Pons (tissue), 1 donor: ENCODE measurements at places on chromosomes 6 and 20.
A peak's percentile ranks its signal among the peaks of the same experiment; 100 is the strongest.

DNA sequence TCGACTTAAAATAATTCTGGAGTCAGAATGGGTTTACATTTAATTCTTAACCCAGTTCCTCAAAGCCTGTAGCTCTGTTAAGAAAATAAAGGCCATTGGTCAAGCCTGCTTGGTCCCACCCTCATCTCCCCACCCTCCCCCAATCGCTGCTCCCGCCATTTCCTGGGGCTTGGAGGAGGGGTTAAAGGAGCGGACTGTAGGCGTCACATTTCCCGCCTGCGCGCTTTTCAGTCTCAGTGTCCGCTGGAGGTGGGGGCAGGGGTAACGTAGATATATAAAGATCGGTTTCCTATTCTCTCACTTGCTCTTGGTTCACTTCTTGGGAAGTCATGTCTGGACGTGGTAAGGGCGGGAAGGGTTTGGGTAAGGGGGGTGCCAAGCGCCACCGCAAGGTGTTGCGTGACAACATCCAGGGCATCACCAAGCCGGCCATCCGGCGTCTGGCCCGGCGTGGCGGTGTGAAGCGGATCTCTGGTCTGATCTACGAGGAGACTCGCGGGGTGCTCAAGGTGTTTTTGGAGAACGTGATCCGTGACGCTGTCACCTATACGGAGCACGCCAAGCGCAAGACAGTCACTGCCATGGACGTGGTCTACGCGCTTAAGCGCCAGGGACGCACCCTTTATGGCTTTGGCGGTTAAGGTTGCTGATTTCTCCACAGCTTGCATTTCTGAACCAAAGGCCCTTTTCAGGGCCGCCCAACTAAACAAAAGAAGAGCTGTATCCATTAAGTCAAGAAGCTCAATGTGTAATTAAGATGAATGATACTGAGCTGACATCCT lies 58.9 kb downstream of the TRIM38 start:
- peak; percentile 97 for DNase-seq

GRCh38 chr6:119463081-119463626 lies 113.6 kb upstream of the MAN1A1 start:
- no peak for DNase-seq

GRCh38 chr20:51837876-51838420 lies 35.6 kb upstream of the SALL4 start:
- DNase-seq, result no peak

- no peak for DNase-seq
These were observed 157.3 kb downstream of the TBXT start for GRCh38 chr6:166010136-166010960.

- DNase-seq, result no peak
These were observed 367.2 kb downstream of the HTR1B start for GRCh38 chr6:77095936-77096627.

DNA sequence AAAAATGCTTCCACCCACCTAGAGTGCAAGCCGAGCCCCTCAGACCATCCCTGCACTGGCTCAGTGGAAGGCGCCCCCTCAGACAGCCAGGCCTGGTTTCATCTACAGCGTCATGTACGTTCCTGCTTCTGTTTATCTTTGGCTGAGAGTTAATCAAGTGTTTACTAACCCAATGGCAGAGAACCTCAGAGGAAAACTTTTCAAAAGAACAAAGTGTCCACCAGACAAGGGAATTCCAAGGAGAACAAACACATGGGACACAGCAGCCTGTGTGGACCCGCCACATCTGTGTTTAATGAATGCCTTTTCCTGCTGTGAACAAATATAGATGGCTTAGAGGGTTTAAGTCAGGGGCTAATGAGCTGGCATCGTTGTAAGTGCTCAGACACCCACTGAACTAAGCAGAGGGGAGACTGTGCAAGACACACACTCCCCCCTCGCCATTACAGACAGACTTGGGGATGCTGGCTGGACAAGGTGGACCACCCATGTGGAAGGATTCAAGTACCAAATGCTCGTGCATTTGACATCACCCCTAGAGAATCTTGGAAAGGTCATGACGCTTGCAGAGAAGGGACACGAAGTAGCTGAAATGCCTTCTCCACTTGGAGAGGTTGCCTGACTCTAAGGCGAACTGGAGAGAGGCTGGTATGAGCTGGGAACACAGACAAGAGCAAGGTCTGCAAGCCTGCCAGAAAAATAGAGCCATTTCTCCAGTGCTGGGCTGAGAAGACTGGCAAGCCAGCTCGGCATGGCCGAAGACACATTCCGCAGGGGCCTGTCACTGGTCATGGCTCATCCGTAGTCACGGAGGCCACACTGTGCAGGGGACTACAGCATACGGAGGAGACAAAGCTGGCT lies 53.5 kb upstream of the NXT1 start:
- DNase-seq, result no peak

DNA sequence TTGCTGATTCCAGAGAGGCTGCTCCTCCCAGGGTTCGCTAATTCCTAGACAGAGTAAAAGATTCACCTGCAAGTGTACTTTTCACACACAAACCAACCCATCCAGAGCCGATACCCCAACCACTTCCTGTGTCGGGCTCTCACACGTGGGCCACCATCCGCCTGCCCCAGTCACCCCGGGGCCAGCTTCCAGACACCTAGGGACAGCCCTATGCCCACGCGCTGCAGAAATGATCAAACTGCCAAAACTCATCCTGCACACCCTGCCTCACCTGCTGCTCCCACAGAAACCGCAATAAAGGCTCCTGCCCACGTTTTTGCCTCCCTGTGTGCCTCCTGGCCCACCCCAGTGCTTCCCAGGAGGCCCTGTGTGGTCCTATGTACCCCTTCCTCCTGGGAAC lies 59.5 kb downstream of the PSMG4 start:
- DNase-seq, result no peak

DNA sequence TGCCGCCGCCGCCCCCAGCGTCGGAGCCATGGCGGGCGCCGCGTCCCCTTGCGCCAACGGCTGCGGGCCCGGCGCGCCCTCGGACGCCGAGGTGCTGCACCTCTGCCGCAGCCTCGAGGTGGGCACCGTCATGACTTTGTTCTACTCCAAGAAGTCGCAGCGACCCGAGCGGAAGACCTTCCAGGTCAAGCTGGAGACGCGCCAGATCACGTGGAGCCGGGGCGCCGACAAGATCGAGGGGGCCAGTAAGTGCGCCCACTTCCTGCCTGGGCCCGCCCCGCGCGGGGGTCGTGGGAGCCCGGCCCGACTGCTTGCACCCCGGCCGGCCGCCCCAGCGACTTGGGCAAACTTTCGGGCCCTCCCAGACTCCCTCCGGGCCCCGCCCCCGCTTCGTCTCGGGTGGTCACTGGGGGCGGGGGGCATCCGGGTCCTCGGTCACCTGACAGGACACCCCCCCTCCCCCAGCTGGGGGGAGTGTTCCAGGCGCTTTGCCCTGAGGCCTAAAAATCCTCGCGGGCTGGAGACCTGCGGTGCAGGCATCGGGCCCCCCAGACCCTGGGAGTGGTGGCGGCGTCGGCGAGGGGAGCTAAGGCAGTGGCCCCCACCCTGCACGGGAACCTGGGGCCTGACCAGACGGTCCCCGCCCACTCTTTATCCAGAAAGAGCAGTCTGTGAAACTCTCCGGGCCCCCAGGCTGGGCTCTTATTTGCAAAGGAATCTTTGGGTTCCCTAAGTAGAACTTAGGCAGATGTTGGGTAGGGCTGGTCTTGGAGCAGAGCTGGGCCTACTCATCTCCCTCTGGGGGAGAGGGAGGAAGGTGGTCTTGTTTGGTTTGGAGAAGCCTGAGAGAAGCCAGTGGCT lies 501 bp downstream of the PLCG1 start:
- DNase-seq, result peak; percentile 46

GRCh38 chr6:157558487-157559200 lies 177.7 kb downstream of the ZDHHC14 start:
- DNase-seq, result peak; percentile 70

GRCh38 chr6:74128536-74128935 lies 432.5 kb downstream of the CD109 start:
- no peak for DNase-seq

DNA sequence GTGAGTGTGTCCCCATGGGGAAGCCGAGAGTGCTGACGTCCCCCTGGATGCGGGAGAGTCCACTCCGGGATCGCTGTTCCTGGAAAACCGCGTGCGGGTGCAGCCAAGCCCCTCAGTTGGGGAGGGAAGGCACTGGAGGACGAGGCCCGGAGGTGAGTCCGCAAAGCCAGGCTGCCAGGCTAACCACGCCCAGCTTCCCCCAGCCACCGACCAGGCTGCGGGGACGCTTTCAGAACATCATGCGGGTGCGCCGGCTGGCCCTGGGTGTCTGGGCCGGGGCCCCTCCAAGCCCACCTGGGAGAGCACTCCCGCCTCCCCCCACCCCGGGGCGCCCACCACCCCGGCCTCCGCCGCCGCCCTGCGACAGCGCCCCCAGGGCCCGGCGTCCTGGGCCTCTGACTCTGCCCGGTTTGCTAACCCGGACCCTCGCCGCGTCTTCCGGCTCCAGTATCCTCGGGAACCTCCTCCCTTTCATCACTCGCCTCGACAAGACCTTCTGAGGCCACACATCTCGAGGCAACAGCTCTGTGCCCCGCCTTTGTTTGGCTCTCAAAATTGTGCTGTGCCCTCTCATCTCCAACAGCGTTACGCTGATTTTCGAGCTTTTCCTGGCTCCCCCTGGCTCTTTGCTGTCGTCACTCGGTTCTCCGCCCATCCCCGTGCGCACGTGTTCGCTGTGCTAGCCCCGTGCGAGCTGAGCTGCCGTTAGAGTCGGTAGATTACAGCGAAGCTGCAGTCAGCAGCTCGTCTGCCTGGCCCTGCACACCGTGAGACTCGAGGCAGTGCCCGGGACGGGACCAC lies 47.1 kb upstream of the ENTPD6 start:
- DNase-seq, result no peak

DNA sequence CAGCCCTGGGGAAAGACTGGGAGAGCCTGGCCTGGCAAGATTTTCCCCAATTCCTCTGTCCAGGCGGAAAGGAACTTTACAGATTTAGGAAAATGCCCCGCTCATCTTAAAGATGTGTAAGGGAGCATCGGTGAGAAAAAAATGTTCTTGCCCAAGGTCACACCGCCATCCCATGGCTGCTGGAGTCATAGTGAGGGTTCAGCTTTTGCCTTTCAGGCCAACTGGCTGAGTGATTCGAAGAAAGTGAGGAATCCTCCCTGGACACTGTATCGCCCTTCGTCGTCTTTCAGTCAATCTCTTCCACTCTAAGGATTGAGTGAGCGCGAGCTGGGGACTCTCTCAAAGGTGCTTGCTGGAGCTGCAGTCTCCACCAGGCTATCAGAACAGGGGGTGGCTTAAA lies 1.4 kb downstream of the WFDC2 start:
- peak; percentile 24 for DNase-seq

DNA sequence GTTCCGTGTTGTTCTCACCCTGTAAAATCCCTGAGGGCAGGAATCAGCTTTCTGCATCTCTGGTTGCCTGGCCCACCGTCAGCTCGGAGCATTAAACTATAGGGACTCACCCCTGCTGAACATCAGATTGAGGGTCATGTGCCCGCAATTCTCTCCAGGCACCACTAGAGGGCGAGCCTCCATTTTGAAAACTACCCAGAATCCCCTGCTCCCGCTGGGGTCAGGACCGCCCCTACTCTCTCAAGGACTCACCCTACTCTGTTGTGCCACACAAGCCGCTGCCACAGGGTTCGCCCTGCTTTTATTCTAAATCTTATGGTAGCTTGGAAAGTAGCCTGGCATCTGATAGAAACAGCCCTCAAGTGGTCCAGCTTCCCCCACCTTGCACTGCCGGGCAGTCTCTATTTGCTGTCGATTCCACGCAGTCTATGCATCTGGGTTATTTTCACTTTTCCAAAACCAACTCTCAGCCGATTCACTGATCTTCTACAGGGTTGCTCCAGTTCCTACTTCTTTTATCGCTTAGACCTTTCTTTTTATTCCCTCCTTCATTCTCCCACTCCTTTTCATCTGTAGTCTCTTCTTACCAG lies 244.1 kb upstream of the QKI start:
- no peak for DNase-seq

DNA sequence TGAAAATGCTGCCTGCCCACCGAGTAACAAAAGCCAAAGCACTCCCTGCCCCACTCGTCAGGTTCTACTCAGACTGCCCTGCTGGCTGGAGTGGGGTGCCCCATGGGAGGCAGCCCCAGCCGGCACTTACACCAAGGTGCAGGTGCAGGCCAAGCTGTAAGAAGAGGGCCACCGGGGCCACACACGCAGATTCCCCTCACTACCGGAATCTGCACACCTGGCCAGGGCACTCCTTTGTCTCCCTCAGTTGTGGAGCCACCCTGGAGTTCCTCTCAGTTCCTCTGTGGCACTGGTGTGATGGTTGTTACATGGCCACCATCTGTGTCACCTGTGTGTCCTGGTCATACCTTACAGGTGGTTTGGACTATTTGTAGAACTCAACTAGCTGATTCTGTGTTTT lies 112.4 kb downstream of the FOXO3 start:
- DNase-seq, result no peak
